ENCODE measurements at places on chromosomes 12 and 14.
A peak's percentile ranks its signal among the peaks of the same experiment; 100 is the strongest.

DNA sequence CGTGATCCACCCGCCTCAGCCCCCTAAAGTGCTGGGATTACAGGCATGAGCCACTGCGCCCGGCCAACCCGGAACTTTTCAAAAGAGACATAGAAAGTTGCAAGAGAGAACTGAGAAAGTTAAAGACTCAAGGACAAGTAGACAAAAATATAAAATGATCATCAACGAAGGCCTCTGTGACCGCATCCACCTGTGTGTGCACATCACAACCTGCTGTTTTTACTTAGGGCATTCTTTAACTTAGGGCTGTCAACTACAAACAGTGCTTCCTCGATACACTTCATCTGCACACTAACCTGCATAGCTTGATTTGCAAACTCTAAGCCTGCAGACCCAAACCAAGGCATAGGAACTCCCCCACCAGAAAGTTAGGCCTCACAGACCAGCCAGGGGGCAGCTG lies 14.8 kb downstream of the P2RX2 start:
- DNase-seq, result no peak

- DNase-seq, result no peak
Measured at GRCh38 chr12:90959538-90960139, 4.7 kb upstream of the CCER1 start.

GRCh38 chr12:64392221-64392620 lies 1.7 kb upstream of the C12orf56 start:
- DNase-seq, result no peak

DNA sequence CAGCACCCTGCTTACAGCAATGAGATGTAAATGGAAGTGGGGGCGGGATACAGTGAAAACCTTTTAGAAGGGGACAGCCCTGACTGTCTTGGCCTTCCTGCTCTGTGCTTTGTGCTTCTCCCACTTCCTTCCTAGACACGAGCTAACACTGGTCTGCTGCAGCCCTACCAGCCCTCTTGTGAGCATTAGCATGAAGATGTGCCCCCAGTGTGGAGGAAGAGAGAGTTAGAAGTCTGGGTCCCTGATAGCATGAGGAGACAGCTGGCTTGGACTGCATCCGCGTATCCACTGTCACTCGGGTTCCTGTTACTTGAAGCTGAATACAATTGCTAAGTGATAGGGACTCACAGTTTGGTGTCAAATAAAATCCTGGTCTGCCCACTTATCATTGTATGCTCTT lies 248.1 kb upstream of the SOX5 start:
- peak; percentile 60 for DNase-seq

GRCh38 chr12:91887957-91888356 lies 257.7 kb downstream of the BTG1 start:
- DNase-seq, result no peak

DNA sequence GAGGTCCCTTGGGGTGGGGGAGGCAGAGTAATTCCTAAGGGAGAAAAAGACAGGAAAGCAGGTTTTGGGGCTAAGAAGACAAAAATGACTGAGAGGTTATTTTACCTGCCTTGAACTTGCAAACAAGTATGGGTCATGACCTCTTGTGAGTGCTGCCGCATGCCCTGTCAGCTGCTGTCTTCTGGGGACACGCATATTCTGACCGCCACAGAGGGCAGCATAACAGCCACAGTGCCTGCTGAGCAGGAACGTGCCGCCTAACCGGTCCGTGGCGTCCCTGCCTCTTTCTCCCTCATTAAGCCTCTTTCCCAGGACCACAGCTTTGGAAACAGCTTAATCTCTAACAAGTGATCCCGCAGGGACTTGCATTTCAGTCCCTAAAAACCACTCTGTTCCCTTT lies 51.3 kb upstream of the KCNA1 start:
- peak; percentile 91 for DNase-seq

All from islet precursor cell (in vitro differentiated cells).